ENCODE measurements at places on chromosomes 4 and X.

DNA sequence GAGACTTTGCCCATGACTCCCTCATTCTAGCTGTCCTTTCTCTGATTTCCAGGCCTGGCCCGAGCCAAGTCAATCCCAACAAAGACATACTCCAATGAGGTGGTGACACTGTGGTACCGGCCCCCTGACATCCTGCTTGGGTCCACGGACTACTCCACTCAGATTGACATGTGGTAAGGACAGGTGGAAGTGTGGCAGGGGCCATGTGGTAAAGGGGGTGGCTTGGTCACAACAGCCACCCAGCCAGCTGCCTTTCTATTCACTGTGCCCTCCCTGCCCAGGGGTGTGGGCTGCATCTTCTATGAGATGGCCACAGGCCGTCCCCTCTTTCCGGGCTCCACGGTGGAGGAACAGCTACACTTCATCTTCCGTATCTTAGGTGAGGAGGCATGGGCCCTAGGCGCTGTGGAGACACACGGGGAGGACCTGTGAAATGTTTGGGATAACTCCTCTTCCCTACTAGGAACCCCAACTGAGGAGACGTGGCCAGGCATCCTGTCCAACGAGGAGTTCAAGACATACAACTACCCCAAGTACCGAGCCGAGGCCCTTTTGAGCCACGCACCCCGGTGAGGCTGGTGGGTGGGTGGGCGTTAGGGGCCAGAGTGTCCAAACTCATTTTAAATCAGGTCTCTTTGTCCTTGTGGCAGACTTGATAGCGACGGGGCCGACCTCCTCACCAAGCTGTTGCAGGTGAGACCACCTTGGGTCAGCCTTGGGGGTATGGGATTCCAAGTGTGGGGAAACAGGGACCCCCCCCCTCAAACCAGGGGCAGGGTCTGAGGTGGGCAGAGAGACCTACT, 6.1 kb upstream of the USP11 start:
- DNase-seq: no peak

GRCh38 chr4:147844781-147845180, 112.9 kb downstream of the ARHGAP10 start:
- no peak for DNase-seq

GRCh38 chrX:38943120-38943519, 141.9 kb downstream of the MID1IP1 start:
- no peak for DNase-seq

DNA sequence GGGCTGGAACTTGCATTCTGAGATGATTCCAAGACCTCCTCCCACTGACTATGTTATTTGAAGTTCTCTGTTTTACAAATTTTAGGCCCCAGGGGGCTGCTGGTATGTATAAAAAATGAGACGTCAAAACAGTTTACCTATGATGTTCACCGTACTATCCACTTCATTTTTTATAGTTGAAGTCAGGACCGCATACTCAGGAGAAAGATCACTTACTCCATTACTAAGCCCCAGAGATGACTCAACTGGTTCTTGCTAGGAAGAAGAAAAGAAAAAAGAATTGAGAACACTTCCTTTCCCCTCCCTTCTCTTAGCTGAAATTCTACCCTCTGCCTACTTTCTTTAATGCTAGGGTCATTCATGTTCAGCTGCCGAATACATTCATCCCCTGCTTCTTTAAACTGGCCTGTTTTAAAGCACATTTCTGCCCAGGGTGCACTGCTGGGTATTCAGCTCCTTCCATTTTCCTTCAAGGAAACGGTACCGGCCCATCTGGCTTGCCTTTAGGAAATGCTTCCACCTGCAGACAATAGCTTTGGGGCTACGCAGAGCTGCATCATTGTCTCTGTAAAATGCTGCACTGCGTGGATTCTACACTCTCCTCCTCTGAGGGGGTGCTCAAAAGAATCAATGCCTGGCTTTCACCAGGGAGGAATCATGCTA, 66.2 kb downstream of the IRF2 start:
- no peak for DNase-seq

GRCh38 chr4:123966990-123967769, 570.6 kb downstream of the SPRY1 start:
- no peak for DNase-seq

- no peak for DNase-seq
Observed at GRCh38 chrX:14942341-14942740, 69.1 kb downstream of the MOSPD2 start.

DNA sequence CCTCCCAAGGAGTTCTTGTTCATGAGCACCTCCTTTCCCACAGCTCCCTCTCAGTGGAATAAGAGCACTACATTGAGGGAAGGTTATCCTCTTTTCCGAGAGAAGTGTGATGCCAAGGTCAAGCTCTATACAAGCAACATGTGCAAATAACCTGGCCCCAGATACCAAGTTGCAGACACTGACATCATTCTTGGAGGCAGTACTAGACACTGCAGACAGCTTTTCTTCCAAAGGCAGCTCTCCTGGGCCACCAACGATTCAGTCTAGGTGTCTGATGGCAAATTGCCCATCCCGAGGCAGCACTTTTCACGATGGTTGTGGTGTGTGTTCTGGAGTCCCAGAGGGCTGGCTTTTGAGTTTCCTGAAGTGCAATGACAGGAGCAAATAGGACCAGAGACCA, 384.9 kb downstream of the TLL1 start:
- no peak for DNase-seq

- no peak for DNase-seq
Observed at GRCh38 chrX:19628011-19628575, 112.8 kb upstream of the MAP3K15 start.

- no peak for DNase-seq
Observed at GRCh38 chr4:37659696-37660095, 26.5 kb downstream of the RELL1 start.

DNA sequence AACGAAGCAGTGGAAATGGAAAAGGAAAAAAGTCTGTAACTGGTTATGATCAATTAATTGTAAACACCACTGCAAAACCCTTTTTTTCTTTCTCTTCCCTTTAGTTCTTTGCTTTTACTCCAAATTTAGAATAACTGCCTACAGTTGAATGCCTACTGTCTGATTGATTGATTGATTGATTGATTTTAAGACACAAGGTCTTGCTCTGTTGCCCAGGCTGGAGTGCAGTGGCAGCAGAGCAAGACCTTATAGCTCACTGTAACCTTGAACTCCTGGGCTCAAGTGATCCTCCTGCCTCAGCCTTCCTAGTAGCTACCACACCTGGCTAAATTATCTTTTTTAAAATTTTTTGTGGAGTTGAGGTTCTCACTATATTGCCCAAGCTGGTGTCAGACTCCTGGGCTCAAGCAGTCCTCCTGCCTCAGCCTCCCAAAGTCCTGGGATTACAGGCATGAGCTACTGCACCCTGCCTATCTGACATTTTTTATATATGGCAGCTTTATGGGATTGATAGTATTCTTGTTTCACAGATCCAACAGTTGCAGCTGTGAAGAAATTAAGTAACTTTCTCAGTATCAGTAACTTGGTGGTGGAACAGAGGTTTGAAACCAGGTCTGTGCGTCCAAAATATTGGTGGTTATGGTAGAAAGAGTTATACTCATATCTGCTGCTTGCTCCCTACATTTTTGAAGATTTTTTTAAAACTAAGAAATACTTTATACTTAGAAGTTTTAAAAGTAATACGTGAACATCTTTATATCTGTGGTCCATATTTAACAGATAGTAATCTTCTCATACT, 12.4 kb downstream of the UBE2K start:
- DNase-seq: no peak

DNA sequence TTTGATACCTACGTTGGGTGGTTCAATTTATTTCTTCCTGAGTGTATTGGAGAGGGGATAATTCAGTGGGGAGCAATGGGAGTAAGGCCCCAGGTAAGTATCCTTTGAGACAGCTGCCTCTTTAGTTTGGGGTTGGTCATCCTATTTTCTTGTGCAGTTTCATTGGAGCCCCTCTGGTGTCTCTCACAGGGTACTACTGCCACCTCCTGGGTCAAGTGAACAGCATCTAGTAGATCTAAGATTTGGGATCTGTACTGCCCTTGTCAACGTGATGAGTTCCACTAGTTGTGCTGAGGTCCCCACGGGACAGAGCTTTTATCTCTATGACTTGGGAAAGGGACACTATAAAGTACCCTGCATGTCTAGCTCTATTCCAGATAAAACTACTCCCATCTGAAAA, 80.6 kb downstream of the PBDC1 start:
- no peak for DNase-seq

GRCh38 chr4:122700178-122700725, 32.3 kb upstream of the BBS12 start:
- DNase-seq: no peak

DNA sequence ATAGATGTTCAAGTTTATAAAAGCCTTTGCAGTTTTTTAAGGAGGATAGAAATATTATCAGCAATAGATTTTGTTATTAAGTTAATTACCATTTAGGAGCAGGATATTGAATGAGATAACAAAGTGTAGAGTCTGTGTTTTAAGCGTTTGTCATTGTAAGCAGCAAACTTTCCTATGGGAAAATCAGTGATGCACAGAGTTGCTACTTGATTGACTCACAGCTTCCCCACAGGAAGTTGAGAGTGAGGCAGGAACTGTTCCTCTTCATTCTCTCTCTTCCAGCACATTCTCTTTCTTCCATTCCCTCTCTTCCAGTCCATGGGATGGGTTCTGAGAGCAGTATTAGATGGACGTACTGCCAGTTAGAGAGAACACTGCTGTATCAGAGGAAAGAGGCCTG, 867.7 kb upstream of the AGA start:
- DNase-seq: no peak

GRCh38 chrX:155263854-155264628, at the start of gene RAB39B:
Gene RAB39B, minus strand, starts transcription at chrX:155264491. Its CDS starts 203 bp downstream, at chrX:155264288.
- peak; percentile 40 for DNase-seq

DNA sequence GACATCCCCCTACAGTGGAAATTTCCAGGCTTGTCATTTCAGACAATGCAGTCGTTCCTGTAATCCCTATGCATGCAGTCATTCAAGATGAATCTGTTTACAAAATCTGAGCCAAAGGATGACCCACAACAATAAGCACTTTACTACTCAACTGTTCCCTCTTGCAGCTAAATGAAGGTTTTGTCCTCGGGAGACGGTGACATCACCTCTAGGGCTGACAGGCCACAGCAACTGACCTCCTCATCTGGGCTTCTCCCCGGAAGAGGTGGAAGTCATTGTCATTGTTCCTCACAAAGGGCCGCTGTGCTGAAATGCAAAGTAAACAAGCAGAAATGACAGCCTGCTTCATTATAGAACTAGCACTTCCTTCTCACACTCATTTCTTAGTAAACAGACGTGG, 29.2 kb downstream of the CLRN2 start:
- DNase-seq: no peak

DNA sequence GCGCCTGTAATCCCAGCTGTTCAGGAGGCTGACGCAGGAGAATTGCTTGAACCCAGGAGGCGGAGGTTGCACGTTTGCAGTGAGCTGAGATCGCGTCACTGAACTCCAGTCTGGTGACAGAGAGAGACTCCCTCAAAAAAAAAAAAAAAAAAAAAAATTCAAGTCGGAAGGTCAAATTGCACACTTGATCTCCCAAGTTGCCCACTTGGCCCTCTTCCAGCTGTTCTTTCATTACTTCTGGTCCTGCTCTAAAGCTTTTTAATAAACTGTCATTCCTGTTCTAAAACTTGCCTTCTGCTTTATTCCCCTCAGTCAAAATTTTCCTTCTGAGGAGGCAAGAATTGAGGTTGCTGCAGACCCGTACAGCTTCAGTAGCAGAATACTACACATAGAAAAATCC, 2358.0 kb downstream of the ARAP2 start:
- no peak for DNase-seq

All from activated CD4-positive, CD25-positive, alpha-beta regulatory T cell treated with anti-CD3 and anti-CD28 coated beads, Interleukin-2, amount 50 U/mL, for 16 hours (primary cell).